CD4-positive, alpha-beta memory T cell (primary cell): ENCODE measurements at places on chromosomes 16 and 17.

GRCh38 chr17:39848600-39848999 lies 15.5 kb downstream of the IKZF3 start:
- no peak for DNase-seq

- no peak for DNase-seq
Measured at GRCh38 chr16:14527411-14528044, 102.5 kb downstream of the PARN start.

DNA sequence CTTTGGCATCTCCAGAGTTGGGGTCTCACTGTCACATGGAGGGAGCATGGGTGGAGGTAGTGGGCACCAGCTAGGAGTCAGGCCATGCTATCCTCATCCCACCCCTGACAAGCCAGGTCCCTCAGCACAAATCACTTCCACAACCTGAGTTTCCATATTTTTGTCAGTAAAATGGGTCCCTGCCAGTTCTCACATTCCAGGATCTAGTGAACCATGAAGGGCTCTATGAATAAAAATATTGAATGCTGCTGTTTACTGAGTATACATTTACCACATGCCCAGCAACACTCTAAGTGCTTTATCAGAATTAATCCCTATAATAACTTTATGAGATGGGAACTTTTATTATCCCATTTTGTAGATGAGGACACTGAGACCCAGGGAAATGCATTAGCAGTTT lies 16.8 kb downstream of the SEZ6 start:
- DNase-seq: no peak

DNA sequence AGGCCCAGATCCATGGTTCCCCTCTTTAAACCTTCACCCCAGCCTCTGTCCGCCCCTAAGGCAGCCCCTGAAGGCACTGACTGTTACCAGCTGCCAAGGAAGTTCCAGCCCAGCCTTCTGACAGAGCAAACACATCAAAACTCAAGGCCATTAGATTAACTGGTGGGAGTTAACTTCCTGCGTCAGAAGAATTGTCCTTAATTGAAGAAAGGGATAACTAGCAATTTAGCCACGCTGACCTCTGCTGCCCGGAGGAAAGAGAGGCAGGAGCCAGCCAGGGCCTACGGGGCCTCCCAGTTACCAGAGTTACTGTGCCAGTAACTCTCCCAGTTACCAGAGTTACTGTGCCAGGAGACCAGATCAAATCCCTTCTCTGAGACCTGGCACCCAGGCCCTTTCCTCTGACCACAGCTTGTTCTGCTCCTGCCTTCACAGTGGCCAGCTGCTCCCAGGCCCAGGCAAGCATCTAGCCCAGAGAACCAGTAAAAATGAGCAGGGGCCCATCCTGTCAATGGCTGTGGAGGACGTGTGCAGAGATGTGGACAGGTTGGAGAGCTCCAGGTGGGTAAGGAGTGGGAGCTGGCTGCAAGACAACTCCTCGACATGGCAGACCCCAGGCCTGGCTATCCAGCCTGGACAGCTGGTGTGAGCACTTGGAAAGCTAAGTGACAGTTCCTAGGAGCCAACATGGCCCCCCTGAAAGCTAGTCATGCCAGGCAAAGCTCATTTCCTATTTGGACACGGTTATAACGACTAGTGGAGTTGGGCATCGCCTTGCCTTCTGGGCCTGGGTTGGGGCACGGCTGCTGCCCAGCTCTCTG lies 2.8 kb upstream of the PITPNM3 start:
- no peak for DNase-seq

DNA sequence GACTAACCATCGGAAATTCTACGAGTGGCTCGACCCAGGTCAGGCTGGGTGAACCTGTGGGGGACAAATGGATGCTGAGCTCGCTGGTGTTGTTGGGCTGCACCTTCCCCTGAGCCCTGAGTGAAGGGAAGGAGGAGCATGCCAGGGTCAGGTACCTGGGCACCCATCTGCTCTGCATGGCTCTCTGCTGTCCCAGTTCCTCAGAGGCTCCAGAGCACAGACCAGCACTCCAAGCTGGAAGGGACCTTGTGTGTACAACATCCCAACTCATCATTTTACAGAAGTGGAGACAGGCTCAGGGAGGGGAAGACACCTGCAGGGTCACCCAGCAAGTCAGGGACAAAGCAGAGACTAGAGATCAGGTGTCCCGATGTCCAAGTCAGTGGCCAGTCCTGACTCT lies 84.9 kb upstream of the NLRP1 start:
- DNase-seq: no peak

- no peak for DNase-seq
Measured at GRCh38 chr17:12706070-12706469, 40.4 kb downstream of the MYOCD start.

GRCh38 chr17:33517746-33518145 lies 224.7 kb upstream of the ASIC2 start:
- DNase-seq: no peak

- DNase-seq: no peak
Measured at GRCh38 chr17:12247761-12248160, 227.1 kb downstream of the MAP2K4 start.
